Renal cortex interstitium (tissue), 15 donors: ENCODE measurements at places on chromosomes 11 and 22. TPM values are rescaled to one million over a fixed set of nuclear protein-coding genes. Genes with fewer than 3 reads are reported as not detected.

DNA sequence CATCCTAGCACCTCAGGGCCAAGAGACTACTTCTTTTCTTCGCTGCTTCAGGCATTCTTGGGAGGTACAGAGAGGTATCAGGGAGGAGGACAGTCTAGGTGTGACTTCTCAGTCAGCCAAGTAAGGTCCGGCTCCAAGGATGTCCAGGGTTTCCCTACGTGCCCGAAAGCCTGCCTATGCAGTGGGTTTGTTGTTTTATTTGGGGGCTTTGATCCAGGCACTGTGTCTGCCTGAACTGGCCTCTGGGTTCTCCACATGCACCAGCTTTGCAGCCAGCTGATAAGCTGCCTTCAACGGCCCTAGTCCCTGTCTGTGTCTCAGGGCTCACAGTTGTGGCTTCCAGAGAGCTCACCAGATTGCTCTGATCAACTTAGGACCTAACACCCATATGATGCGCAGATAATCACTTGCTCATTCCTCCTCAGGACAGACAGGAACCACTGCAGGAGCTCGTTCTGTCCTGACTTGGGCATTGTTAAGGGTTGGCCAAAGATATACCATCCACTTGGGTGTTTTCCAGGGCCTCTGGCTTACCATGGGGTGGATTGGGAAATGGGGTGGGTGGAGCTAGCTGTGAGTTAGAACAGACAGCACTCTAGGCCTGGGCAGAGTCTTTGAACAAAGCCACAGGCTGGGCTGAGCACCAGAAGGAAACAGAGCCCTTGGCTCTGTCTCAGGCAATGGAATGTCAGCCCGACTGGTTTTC is 45.5 kb upstream of the CRYBB3 start:
- no peak for DNase-seq

- peak; percentile 75 for DNase-seq
These were observed at the start of gene TIMP3 for GRCh38 chr22:32801537-32802236. TIMP3 (plus strand) TSS chr22:32801705; CDS start chr22:32802002, 297 bp downstream.

GRCh38 chr22:45642986-45643385 is 28.6 kb upstream of the ATXN10 start:
- DNase-seq = no peak

The GATD1 gene
- polyA plus RNA-seq = 53.7 TPM

The KRTAP5-9 gene
- polyA plus RNA-seq = 0.30 TPM

DNA sequence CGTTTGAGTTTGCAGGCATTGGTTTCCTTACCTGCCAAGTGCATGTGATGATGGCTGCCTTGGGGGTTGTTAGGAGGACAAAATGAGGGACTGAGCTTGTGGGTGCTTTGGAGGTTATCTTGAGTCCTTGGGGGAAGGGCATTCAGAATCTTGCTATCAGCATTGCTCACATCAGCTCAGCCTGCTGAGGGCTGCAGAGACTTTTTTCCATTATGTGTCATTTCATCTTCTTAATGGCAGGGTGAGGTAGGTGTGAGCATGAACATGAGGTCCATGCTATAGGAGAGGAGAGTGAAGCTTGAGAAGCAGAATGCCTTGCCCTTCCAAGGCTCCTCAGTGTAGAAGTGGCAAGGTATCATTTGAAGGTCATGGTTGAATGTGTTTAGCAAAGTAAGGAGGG is 112.3 kb downstream of the MIAT start:
- no peak for DNase-seq

DNA sequence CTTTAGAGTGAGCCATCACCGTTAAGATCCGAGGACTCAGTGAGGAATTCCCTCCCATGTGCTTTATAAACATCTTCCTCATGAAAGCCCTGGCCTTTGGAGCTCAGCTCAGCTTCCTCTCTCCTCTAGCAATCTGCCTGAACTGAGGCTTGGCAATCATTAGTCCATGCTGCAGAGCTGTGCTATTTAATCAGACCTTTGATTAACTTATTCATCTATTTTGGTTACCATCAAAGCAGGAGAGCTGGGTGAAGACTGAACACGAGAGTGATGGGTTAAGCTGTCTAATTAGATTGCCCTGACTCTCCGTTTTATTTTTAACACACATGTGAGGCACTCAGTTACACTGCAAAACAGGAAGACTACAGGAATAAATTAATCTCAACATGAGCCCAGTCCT is 351.3 kb downstream of the LARGE1 start:
- no peak for DNase-seq
